ENCODE measurements at places on chromosomes 11 and 22.
A peak's percentile ranks its signal among the peaks of the same experiment; 100 is the strongest.

GRCh38 chr11:110988671-110989070 is 256.9 kb upstream of the POU2AF2 start:
- no peak for DNase-seq

DNA sequence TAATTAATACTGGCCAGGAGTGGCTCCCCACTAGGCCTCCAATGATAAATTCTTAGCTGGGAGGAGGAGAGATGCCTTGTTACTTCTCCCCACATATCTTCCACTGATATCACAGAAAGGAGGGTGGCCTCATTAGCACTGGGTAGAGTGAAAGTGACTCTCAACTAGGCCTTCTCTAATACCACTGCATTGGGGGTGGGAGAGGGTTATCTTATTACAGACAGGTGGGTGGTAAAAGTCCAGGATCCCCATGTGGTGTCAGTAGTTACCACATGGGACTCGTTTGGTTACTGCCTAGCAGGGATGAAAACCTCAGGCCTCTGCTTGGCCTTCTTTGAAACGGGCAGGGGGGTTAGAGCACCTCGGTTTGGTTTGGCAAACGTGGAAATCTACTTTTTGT is 167.3 kb downstream of the UVRAG start:
- no peak for DNase-seq

DNA sequence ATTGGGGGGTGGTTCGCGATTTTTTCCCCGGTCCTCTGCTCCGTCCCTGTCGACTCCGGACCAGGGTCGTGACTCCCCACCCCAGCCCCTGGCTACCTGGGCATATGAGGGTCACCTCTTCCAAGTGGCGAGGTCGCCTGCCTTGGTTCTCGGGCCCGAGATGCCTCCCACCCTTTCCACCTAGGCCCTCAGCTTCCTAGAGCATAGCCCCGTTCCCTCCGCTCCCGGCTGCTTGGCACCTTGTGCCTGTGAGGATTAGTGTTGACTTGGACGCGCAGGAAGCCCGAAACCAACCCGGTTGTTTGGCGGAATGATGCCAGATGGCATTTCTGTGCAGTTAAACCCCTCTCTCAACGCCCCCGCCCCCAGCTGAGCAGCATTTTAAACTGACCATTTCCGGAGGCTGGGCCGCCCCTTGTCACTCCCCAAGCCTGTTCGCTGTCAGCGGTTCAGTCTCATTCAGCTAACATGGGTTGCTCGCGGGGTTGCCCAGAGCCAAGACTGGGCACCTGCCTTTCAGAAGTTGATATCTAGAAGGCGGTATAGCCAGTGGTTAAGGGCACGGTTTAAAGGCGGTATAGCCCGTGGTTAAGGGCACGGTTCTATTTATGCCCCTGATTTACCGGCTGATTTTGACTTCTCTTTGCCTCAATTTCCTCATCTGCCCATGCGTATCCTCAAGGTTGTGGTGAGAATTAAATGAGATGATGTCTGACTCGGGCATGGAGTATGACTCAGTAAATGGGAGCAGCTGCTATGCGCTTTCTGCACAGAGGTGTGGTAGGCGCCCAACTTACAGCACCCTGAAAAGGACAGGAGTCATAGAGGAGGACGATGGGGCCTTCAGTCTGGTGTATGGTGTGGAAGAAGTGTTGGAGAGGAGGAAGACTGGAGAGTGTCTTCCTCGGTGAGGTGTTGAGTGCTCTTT is 639 bp downstream of the INCENP start:
- peak; percentile 28 for DNase-seq

GRCh38 chr11:102633385-102634026 is 8.4 kb upstream of the MMP20 start:
- no peak for DNase-seq

DNA sequence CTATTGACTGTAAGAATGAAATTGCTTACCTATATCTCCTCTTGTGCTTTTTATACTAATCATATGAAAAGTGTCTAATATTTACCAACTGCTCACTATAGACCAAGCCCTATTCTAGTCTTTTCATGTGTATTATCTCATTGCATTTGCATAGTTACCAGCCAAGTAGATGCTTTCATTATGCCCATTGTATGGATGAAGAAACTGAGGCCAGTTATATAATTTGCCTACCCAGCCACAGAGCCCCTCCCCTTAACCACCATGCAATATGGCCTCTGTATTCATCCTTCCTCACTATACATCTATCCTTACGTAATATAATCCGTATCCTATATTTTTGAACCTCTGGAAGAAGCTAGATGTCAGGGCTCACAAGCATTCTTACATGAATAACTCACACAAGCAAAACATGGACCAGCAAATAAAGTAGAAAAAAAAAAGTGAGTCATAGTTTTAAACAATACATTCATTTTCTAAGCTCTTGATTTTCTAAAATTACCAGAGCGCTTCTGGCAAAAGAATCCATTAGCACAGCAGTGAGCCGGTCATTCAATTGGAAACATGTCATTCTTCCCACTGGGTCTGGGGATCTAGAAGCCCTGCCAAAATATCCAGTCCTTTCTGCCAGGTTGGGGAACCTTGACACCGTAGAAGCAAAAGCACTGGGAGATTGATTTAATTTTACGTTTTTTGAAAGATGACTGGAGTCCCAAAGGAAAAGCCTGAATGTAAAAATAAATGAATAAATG is 80.0 kb downstream of the C11orf91 start:
- no peak for DNase-seq

GRCh38 chr11:12009617-12010321 is 1.3 kb upstream of the DKK3 start:
- DNase-seq = no peak

- DNase-seq = no peak
Measured at GRCh38 chr11:110787680-110788079, 75.4 kb upstream of the ARHGAP20 start.

GRCh38 chr11:116311206-116311605 is 461.6 kb downstream of the BUD13 start:
- no peak for DNase-seq

DNA sequence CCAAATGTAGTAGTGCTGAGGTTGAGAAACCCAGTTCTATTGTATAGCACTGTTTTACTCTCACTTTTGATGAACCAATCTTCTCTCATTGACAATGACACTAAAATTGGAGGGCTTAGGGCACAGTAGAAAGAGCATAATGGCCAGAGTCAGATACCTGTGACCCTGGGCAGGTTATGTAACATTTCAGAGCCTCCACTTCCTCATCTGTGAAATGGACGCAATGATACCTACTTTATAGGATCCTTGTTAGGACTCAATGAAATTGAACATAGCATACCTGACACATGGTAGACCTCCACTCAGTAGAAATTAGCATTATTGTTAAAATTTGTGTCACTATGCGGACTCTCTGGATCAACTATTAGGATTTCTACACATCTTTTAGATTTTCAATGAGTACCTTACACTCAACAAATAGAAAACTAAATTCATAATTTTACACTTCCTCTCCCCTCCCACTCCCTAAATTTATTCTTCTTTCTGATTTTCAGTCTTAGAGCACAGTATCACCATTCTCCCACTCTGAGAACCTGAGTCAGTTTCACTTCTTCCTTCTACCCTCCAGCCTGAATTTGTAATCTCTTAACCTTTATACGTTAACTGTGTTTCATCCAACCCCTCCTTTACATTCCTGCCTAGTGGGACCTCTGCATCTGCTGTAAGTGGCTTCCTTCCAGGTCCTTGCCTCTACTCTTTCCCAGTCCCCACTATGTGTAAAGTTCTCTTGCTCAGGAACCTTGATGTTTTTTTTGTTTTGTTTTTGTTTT is 78.3 kb downstream of the MICAL2 start:
- no peak for DNase-seq

DNA sequence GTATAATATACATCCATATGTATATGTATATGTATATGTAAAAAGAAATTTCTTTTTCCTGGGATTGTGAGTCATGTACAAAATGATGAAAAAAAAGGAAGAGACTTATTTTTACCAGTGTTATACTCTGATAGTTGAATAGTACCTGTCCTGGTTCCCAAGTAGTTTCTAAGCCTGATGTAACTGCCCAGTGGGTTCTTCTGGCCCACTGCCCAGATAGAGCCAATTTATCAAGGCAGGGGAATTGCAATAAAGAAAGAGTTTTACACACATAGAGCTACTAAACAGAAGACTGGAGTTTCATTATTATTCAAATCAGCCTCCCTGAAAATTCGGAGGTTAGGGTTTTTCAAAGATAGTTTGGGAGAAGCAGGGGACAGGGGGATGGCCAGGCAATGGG is 29.1 kb upstream of the NARS2 start:
- DNase-seq = no peak

DNA sequence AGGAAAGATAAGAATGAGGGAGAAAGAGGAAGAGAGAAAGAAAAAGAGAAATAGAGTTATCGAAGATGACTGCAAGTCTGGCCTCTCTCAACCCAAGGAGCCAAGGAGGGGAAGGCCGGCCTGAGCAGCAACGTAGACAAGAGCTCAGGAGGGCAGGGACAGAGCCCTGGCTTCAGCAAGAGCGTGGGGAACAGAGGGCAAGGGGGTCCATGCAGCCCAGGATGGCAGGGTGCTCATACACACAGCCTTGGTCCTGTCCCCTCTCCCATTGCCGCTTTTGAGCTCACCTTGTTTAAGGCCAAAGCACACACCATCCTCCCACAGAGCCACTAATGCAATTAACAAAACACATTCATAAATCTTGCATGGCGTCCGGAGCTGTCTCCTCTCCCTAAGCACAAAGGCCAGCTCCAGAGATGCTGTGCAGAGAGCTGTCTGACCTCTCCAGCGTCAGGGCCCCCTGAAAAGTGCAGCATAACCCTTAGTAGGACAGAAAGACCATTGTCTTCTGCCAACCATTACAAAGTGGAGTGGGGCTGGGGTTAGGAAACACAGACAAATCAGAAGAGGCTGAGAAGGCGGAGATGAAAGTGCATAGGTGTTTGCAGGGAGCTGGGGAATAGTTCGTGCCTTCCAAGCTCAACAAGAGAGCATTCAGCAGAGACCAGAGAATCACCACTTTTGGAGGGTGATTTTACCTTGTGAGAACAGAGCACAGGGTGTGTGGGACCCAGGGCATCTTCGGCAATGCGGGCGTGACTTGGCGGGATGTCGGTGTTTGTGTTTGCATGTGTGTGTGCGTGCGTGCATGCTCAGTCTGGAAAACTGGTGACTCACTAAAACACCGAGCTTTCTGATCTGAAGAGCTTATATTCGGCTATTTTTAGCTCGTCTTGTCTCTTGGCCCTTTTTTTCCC is 28.2 kb upstream of the JAM3 start:
- no peak for DNase-seq

DNA sequence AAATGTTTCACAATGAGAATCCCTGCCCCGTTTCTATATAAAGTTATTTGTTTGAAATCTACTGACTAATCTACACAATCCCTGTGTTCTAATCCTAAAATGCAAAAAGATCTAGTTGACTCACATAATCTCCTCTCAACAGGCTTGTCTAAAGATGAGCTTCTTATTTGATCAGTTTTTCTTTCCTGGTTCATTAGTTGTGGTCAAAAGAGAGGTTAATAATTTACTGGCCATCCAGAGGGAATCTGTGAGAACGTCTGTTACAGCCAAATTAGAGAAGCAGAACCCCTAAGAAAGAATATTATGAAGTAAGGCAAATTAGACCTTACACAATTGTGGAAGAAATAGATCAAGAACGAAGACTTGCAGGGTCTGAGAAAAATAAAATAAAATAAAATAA is 173.7 kb upstream of the ANO3 start:
- no peak for DNase-seq

DNA sequence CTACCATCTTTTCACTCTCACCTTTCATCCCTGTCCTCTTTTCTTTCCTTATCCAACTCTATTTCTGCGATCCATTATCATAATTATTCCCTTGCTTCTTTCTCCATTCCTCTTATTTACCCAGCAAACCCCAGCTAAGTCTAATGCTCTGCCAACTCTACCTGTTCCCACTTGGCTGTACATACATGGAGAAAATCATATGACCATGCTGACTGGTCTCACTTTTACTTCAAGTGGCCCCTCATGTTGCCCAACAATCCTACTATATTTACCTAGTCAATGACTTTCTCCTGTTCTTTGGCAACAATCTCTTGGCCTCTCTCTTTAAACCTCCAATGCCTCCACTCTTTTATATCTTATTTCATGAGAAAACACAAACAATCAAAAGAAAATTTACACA is 94.1 kb downstream of the USP35 start:
- no peak for DNase-seq

GRCh38 chr11:2664791-2665525 is 34.8 kb downstream of the KCNQ1OT1 start:
- DNase-seq = no peak

Data from endothelial cell (in vitro differentiated cells).